Heart left ventricle (tissue), 16 donors: ENCODE measurements at places on chromosomes 2 and 18. TPM values are rescaled to one million over a fixed set of nuclear protein-coding genes. Genes with fewer than 3 reads are reported as not detected.
A peak's percentile ranks its signal among the peaks of the same experiment; 100 is the strongest.

DNA sequence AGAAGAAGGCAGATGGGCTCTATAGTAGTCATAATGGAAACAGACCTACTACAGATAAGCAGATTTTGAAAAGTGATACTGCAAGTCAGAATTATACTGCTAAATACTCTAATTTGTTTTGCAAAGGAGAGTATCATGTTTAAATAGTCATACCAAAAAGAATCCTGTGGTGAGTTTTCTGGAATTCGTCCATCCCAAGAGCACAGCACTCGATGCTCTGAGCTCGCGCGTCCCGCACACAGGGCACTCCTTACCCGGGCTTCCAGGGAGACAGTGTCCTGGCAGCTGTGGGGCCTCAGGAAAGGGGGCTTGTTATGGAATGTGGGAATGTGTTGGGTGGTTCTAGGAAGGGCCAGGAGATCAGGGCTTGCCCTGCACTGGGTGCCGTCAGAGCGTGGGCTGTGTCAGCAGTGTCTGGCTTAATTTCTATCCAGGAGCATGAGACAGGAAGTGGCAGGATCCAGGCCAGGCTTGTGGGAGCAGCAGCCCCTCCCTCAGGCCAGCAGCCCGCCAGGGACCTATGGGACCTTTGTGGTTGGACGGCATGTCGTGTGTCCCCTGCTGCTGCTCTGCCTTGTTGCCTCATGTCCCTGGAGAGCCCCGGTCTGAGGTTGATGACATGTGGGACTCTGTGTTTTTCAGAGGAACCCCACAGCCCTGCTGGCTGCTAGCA, 193.2 kb upstream of the TPO start:
- DNase-seq, result no peak

Gene RAB6C
- not detected for total RNA-seq

DNA sequence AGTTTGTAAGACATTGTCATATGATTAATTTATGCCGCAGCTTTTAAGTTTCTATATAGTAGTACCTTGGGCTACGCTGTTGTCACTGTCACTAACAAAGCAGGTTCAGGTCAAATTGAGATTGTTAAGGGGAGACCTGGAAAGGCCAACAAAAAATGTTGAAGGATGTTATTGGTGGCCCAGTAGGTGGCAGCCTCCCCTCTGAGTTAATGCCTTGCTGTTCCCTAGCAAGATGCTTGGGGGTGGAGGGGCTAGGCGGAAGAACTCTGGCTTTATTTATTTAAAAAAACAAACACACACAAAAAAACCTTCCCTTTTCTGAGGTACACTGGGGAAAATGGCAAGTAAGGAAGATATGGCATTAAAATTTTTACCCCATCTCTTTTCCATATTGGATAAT, 128.3 kb upstream of the ATP5MC3 start:
- no peak for DNase-seq

GRCh38 chr2:105834931-105835330, 90.2 kb downstream of the NCK2 start:
- DNase-seq, result no peak

DNA sequence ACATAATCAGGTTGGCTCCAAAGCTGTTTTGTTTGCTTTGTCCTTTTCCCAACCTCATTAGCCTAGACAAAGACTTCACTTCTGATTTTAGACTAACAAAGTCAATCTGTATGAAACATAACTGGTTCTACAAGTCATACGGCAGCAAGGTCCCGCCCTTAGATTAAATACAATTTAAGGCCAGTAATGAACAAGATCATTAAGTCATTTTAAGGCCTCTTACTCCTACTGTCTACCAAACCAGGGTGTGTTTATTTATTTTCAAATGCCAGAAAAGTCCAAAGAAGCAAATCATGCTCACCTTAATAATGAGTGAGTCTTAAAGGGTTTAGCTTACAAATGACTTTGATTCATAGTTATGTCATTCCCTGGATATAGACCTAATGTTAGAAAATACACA, 148.4 kb upstream of the ACVR2A start:
- DNase-seq, result no peak

GRCh38 chr2:215660687-215661086, 224.8 kb upstream of the FN1 start:
- no peak for DNase-seq

GRCh38 chr2:24353973-24354372, 6.4 kb downstream of the ITSN2 start:
- no peak for DNase-seq

Gene CDH19
- 11.9 TPM for total RNA-seq

DNA sequence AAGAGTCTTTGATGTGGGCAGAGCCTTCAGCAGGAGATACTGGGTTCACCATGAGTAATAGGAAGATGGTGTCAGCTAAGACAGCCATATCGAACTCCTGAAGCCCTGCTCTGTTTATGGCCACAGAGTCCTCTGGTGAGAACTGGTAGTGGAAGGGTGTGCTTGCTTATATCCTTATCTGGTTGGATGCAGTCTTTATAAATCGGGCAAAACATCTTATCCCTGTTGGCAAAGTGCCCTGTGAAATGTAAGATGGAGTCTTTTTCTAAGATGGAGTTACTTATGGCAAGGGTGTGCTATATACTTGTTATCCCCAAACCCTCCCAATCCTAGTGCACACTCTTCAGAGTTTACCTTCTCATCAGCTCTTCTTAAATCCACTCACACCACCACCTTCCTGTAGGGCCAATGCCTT, 190.8 kb upstream of the PARD3B start:
- DNase-seq, result no peak

GRCh38 chr2:136025057-136025973, 39.9 kb upstream of the DARS1 start:
- peak; percentile 83 for DNase-seq

Gene TFCP2L1
- 0.25 TPM for total RNA-seq

GRCh38 chr2:217394510-217395351, 534.9 kb upstream of the TNP1 start:
- no peak for DNase-seq

DNA sequence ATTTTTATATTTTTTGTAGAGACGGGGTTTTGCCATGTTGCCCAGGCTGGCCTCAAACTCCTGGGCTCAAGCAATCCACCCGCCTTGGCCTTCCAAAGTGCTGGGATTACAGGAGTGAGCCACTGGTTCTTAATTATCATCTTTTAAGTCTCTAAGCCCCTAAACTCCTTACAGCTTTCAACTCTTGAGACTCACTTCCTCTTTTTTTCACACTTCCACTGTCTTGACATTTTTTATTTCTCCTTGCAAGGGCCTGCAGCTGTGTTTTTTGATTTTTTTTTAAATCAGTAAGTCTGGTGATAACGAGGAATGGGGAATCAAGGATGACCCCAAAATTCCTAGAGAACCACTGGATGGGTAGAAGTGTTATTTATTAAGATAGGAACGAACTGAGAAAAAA, 8.6 kb upstream of the ABCB11 start:
- DNase-seq, result no peak

DNA sequence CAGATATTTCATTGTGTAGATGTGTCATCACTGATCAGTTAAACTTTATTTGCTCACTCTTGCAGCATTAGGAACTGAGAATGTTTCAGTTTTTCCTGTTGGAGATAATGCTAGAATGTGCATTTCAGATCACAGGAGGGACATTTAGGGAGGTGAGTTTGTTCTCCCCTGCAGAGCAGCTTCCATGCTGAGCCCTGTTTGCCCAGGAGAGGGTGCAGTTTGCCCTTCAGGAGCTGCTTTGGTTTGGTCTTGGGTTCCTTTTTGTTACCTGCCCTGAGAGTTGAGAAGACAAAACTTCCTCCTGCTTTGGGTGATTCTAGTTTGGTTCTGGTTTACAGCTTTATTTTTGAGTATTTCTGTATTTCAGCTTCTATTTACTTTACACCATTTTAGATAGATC, 49.9 kb downstream of the DGKD start:
- DNase-seq, result no peak

DNA sequence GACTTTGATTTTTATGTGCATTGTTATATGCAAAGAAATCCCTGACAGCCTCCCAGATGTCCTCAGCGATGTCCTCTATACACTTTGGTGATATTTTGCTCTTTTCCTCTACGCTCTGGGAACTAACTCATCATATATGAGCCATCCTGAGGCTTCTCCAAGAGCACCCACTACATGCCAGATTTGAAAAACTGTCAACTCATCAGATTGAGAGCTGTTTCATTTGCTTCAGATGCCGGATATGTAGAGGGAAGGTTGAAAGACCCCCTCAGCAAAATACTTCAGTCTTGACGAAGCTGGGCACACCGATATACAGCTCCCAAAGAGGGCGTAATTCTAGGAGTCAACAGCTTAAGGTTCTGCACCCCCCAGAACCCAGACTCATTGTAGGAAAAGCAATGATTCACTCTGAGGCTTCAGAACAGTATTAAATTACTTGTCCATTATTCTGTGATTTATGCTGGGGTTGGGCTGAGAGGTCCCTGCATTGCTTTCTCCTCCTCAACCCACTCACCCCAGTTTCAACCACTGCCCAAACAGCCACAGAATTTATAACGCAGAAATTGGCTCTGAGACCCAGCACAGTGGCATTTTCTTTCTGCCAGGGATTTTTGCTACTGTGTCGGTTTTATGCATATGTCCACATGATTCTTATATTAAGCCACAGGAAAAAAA, 341.8 kb downstream of the ALK start:
- no peak for DNase-seq

- DNase-seq, result no peak
Measured at GRCh38 chr2:8680822-8681760, 765 bp upstream of the ID2 start.

Gene FHL2
- 965 TPM for total RNA-seq
